Activated CD4-positive, alpha-beta T cell treated with anti-CD3 and anti-CD28 coated beads for 4 hours (primary cell): ENCODE measurements at places on chromosomes 5 and 9.

GRCh38 chr5:140118302-140118936 lies 4.5 kb downstream of the PURA start:
- DNase-seq = no peak

DNA sequence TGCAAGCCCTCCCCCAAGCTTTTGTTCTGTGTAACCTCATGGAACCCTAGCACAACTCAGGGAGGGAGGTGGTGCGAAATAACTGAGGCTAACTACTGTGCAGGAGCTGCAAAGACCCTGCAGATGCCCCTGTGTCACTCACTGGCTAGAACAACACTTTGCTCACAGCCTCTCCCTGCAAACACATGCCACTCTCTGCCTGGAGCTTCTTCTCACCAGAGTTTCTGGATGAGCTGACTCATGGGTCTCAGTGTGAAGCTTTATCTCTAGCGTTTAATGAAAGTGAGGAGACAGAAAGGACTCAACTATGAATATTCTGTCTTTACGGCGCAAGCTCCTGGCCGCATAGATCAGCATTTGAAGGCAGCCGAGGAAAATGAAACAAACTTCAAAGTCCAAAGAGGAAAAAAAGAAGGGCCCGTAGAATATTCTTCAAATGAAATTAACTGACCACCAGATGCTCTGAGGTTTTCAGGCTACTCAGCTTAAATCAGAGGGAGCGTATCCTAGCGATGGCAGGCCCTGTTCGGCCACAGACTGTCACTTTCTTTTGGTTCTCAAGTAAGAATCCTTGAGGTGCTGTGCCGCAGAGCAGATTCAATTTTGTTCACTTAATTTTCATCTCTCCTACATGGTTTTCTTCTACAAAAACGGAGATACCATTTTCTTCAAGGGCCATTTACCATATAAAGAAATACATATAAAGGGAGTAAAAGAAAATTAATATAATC lies 77.7 kb upstream of the TAS2R1 start:
- no peak for DNase-seq

DNA sequence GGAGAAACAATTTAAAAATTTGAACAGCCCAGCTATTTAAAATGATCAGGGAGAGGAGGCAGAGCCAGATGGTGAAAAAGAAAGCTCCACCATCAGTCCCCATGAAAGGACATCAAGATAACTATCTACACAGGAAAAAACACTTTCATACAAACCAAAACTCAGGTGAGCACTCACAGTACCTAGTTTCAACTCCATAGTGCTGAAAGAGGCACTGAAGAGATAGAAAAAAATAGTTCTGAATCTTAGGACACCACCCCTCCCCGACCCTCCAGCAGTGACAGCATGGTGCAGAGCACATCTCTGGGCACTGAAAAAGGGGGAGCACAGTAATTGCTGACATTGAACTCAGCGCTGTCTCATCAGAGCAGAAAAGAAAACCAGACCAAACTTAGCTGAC lies 732.9 kb downstream of the CETN3 start:
- DNase-seq = no peak

- DNase-seq = no peak
Measured at GRCh38 chr5:74390306-74390637, 250.3 kb downstream of the ENC1 start.

GRCh38 chr5:133273661-133274596 lies 222.1 kb downstream of the HSPA4 start:
- DNase-seq = no peak

- DNase-seq = peak; percentile 25
Measured at GRCh38 chr5:123512611-123513461, 859 bp downstream of the CSNK1G3 start.

- DNase-seq = no peak
Measured at GRCh38 chr5:20353499-20353898, 365.5 kb upstream of the CDH18 start.

DNA sequence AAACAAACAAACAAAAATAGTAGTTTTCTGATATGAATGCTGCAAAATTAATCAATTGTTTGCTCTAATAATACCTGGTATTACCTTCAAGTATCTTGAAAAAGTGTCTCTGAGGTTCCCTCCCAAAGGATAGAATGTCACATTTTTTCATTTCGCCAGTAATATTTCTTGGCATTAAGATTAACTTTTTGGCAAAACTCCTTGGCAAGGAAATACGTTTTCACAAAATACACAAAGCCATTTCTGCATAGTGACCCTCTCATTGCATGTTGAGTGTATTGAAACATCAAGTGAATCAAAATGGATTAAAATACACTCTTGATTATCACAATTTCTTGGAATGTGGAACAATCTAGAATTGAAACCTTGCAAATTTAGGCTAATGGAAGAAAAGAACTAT lies 230.5 kb downstream of the ATPSCKMT start:
- no peak for DNase-seq

DNA sequence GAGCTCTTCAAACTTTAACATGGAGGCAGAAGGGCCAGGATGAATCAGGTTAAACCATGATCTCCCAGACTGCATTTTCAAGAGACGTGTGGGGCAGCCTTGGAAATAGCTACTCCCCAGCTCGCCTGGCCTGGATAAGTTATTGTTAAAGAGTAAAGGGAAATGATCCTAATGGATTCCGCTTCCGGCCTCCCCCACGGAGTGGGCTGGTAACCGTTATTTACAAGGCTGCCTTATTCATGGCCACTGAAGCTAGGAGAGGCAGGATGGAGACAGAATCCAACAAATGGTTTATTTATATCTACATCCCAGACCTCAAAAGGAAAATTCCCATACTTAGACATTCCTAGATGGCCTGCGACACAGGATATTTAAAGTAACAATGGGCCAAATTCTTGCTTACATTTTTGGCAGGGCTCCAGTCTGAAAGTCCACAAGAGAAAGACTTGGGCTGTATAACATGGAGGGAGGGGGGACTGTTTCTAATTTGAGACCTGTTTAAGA lies 27.9 kb downstream of the SPRY4 start:
- no peak for DNase-seq

GRCh38 chr5:142845402-142845921 lies 75.3 kb downstream of the ARHGAP26 start:
- no peak for DNase-seq

DNA sequence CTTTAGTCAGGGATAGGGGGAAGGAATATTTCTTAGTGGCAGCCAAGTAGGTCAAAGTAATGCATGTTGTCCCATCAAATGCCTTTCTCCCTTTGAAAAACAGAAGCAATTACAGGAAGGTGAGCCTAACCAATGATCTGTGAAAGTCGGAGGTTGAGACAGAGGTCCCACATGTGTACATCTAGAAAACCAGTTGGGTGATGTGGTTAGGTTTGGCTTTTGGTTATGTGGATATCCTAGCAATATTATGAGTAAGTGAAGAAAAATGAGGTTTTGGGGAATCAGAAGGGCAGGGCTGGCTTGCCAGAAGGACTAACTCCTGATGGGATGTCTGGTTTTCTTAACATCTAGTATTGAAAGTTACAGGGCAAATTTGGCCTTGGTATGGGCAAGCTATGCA lies 63.4 kb upstream of the PALM2AKAP2 start:
- no peak for DNase-seq

- DNase-seq = no peak
Measured at GRCh38 chr5:81235287-81236072, 2.4 kb downstream of the CKMT2 start.

DNA sequence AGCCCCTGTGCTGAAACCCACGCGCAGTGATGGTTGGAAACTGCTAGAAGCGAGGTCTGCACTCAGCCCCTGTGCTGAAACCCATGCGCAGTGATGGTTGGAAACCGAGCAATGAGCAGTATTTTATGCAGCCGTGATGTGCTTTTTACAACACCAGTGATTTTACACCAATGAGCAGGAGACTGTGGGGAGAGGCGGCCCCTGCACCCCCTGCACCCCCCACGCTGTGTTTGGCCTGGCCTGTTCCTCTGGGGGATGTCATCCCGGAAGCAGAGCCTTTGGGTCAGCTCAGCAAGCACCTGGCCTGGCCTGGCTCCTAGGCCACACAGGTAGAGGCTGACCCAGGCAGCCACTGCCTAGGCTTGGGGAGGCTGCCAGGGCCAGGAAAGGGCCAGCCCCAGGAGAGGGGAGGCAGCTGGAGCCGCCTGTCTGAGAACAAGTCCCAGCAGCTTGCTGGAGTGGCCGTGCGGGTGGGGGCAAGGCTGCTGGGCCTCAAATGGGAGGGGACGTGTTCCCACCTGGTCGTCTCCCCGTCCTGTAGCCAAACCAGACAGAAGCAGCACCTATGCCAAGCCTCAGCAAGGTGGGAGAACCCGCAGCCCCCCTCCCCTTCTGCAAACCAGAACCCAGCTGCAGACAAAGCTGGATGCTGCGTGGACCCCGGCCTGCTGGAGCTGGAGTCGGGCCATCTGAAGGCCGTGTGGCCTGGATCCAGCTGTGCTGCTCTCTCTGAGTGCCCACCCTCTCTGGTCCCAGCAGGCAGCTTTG lies 46.8 kb downstream of the DBH start:
- DNase-seq = no peak

GRCh38 chr5:161676103-161676502 lies 9.4 kb upstream of the GABRA6 start:
- DNase-seq = no peak

- DNase-seq = no peak
Measured at GRCh38 chr5:167633114-167633513, 658.3 kb upstream of the WWC1 start.

DNA sequence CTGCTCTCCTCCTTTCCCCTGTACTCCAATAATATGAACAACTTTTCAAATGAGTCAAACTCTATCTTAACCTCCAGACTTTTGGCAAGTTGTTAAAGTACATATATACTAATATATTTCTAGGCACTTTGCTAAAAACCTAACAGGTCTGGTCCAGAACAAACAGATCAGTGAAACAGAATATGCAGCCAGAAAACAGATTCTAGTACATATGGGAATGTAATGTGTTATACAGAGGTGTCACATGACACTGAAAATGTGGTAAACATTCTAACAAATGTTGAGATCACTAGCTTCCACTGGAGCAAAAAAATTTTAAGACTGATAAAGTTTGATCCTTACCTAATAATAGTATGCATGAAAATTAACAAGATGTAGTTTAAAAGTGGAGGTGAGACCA lies 136.9 kb downstream of the OR2K2 start:
- DNase-seq = no peak

DNA sequence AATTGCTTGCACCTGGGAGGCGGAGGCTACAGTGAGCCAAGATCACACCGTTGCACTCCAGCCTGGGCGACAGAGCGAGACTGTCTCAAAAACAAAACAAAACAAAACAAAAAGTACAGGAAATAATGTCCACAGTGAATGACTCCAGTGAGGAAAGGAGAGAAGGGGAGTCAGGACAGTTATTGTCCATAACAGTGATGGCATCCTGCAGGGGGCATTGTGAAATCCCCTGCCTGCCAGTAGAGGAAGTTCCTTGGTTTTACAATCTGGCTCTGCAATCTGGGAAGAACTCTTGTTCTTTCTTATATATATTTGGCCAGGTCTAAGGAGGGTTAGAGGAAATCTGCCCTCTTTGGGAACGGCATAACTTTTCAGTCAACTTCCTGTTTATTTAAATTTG lies 8.2 kb downstream of the SH3GL2 start:
- DNase-seq = no peak

GRCh38 chr5:34474573-34475021 lies 181.5 kb upstream of the RAI14 start:
- peak; percentile 9 for DNase-seq

GRCh38 chr5:61991430-61991829 lies 314.6 kb upstream of the KIF2A start:
- no peak for DNase-seq

GRCh38 chr9:122106576-122106975 lies 13.5 kb upstream of the TTLL11 start:
- no peak for DNase-seq

GRCh38 chr5:19866090-19866450 lies 121.9 kb downstream of the CDH18 start:
- DNase-seq = no peak

GRCh38 chr5:16750445-16750844 lies 133.6 kb upstream of the RETREG1 start:
- no peak for DNase-seq

DNA sequence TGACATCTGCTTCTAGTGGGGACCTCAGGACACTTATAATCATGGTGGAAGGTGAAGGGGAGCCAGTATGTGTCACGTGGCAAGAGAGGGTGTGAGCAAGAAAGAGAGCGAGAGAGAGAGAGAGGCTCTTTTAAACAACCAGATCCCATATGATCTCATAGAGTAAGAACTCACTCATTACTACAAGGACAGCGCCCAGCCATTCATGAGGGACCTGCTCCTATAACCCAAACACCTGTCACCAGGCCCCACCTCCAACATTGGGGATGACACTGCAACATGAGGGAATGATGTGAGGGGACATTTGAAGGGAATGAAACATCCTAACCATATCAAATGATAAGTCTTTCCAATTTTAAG lies 427.5 kb downstream of the EFNA5 start:
- no peak for DNase-seq

- DNase-seq = no peak
Measured at GRCh38 chr9:87435189-87435880, 62.3 kb upstream of the DAPK1 start.

DNA sequence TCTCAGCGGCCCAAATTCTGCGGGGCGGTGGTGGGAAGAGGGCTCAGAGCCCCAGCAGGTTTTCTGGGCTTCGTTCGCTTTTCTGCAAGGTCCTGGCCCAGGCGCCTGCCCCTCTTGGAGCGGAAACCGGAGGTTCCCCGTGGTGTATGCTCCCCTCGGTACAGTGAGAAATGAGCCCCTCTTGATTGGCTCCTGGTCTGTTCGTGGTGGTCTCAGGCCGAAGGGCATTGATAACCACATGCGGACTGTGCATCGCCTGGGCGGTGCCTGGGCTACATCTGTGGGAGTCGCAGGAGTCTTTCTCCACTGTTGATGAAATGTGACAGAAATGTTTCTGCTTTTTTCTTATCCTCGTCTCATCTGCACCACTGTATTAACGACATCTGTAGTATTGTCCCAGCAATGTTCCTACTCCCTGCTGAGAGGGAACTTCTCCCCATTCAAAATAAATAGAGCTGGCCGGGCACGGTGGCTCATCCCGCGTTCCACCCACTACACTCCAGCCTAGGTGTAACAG lies 682 bp downstream of the MAN1B1 start:
- no peak for DNase-seq

DNA sequence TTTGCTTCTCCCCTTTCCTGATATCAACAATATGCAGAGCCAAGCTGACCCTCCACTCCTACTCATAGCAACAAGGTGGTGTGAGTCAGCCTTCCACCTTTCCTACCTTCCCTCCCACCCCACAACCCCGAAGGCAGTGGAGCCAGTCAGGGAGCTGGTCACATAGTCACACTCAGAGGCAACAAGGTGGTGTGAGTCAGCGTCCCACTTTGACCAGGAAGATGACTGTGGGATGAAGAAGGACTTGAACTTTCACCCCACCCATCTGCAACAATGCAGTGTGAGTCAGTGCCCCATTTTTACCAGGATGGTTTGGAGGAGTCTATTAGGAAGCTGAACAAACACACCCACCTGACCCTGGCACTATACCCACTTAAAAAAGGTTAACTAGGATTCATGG lies 30.1 kb upstream of the ZNF782 start:
- DNase-seq = no peak

DNA sequence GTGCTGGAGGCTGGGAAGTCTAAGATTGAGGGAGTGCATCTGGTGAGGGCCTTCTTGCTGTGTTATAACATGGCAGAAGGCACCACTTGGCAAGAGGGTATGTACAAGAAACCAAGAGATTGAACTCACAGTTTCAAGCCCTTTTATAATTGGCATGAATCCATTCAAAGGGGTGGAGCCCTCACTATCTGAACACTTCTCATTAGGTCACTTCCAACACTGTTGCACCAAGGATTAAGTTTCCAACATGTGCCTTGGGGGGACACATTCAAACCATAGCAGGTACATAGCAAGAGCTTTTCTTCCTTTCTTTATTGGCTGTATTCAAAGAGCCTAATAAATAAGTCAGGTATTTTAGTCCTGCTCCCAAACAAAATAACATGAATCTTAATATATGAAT lies 62.7 kb downstream of the PRELID2 start:
- no peak for DNase-seq
